Urinary bladder (tissue), 4 donors: ENCODE measurements at places on chromosomes 12 and 14. TPM values are rescaled to one million over a fixed set of nuclear protein-coding genes. Genes with fewer than 3 reads are reported as not detected.

DNA sequence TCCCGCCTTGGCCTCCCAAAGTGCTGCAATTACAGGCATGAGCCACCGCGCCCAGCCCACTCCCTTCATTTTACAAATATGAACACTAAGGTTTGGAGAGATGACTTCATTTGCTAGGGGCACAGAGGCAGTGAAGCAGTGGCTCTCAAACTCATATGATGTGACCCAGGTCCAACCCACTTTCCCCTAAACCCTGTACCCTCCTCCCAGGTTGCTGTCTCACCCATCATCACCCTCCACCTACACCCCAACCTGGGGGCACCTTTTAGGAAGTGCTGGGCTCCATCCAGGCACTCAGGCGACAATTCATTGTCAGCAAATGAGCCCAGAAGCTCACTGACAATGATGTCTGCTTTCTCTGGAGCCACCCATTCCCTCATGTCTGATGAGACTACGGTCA is 4.8 kb upstream of the RBM23 start:
- DNase-seq, result no peak

DNA sequence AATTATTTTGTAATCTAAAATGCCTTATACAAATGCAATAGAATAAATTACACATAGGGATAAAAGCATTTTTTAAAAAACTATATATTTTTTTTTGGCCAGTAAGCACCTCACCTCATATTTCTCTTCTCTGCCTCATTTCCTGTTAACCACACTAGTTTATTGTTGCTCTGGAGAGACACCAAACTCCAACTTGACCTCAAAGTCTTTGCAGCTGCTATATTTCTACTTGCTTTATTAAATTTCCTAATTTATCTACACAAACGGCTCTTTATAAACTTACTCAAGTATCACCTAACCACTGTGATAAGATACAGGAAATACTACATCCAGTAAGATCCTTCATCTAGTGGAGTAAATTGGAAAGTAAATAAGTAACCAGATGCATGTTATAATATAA is 622.3 kb downstream of the C12orf50 start:
- no peak for DNase-seq

DNA sequence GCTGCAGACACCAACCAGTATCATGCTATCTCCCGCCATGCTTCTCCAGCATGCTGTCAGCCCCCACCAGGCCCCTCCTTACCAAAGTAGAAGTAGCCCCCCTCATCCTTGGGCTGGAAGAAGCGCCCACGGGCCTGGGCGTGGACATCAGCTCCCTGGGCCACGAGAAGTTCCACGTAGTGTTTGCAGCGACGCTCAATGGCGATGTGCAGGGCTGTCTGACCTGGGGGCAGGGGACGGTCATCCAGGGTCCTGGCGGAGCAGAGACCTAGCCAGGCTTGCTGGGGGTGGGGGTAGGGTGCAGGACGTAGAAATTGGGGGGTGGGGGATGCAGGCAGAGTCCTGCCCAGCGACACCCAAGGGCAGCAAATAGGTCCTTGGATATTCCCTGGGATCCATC is 32.7 kb downstream of the TRPV4 start:
- no peak for DNase-seq

- DNase-seq, result peak; percentile 51
These were observed 115.0 kb downstream of the DACT1 start for GRCh38 chr14:58752771-58753201.

GRCh38 chr14:22505697-22506377 is 83.2 kb downstream of the DAD1 start:
- no peak for DNase-seq

GRCh38 chr12:107457362-107457935 is 228.2 kb upstream of the PWP1 start:
- no peak for DNase-seq

- DNase-seq, result no peak
These were observed 210.6 kb upstream of the DIO3 start for GRCh38 chr14:101350691-101351090.

DNA sequence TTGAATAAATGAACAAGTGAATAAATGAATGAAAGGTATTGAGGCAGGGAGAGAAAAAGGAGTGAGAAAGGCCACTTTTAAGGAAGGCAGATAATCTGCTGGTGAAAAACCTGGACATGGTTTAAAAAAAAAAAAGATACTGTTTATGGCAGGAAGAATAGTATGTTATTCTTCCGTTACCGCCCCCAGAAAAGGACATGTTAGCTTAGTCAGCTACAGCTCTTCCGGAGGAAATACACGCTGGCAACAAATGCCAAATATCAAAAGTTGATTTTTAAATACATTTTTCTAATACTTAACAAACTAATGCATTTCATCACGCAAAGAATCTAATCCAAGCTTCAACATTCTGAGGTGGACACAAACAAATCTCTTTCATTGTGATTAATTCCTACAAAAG is 43.2 kb downstream of the SLC5A8 start:
- DNase-seq, result no peak

DNA sequence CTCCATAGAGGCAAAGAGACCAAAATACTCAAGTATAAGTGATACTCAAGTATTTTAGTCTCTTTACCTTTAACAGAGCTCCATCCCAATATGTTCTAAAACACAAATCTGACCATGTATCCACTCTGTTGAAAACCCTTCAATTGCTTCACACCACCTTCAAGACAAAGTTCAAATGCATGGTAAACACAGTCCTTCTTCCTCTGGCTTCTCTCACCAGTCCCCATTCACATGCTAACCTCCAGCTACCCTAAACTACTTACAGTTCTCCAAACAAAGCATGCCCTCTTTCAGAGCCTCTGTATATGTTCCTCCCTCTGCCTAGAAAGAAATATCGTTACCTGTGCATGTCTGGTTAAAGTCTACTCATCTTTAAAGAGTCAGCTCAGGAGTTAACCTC is 100.2 kb downstream of the NUMB start:
- no peak for DNase-seq

DNA sequence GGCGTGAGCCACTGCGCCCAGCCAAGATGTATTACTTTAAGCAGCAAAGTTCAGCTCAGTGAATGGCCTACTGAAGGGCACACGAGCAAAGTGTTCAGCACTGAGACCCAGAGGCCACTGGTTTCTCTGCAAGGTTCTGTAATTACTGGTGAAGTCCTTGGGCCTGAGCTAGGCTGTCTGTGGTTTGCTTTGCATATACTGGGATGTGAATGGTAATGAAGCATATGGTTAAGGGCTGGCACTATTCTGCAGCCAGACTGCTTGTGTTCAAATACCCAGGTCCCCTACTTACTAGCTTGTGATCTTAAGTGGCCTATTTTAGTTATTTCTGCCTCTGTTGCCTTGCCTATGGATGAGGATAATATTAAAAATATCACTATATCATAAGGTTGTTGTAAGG is 72.0 kb downstream of the LLPH start:
- no peak for DNase-seq

- no peak for DNase-seq
These were observed 2.8 kb downstream of the ARHGEF40 start for GRCh38 chr14:21072781-21073339.

- no peak for DNase-seq
These were observed 3.0 kb downstream of the SETD1B start for GRCh38 chr12:121806546-121807423.

GRCh38 chr12:75480469-75480949 is at the start of gene GLIPR1:
TSS of gene GLIPR1 (plus strand) at chr12:75480755. CDS start at chr12:75480881, 126 bp downstream.
- peak; percentile 36 for DNase-seq

DNA sequence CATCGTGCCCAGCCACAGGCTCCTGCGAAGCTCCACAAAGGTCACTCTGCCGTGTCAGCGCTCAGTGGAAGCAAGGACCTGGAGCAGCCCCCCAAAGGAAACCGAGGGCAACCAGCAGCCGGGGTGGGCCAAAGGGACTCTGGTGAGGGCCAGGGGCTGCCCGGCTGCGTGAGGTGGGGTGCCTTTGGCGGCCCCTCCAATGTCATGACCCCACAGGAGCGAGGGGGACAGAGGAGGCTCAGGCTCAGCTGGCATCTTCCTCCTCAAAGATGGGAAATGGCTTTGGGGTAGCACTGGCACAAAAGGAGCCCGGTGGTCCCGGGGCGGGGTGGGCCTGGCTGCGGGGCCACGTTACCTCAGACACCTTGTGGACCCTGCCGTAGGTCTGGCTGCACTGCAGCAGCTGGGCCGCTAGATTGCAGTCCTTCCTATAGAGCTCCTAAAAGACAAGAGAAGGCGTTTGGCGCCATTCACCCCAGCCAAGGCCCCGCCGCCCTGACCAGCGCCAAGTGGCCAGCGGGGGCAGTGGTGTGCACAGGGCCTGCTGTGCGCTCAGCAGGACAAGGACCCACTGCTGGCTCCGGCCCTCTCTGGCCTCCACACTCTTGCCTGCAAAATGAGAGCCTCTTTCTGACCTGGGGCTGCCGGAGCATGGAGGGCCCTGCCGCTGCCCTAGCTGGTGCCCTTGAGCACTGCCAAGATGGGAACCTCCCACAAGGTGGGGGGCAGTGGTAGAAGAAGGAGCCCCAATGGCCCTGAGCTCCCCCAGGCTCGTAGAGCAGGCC is 46.9 kb downstream of the BEGAIN start:
- no peak for DNase-seq

DNA sequence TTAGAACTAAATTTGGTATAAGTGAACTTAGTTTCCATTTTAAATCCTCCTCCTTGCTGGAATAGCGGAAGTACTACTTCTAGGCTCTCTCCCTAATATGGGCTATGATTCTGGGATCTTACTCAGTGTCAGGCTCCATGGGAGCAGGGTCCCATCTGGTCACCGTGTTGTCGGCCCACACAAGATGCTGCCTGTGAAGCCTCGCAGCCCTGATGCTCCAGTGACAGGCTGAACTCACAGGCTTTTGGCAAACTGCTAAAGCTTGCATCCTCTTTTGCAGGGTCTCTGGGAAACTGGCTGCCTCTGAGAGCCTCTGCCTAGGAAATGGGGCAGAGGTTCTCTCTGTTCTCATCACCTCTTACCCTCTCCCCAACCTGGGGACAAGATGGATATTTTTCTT is 88.4 kb downstream of the RPAP3 start:
- no peak for DNase-seq

GRCh38 chr12:49541911-49542505 is 3.2 kb downstream of the KCNH3 start:
- DNase-seq, result no peak

GRCh38 chr12:53267306-53267998 is 647 bp upstream of the ESPL1 start:
- no peak for DNase-seq

GRCh38 chr12:116434155-116435011 is 124.8 kb upstream of the MAP1LC3B2 start:
- DNase-seq, result no peak

GRCh38 chr14:85295318-85295717 is 234.6 kb upstream of the FLRT2 start:
- DNase-seq, result no peak

DNA sequence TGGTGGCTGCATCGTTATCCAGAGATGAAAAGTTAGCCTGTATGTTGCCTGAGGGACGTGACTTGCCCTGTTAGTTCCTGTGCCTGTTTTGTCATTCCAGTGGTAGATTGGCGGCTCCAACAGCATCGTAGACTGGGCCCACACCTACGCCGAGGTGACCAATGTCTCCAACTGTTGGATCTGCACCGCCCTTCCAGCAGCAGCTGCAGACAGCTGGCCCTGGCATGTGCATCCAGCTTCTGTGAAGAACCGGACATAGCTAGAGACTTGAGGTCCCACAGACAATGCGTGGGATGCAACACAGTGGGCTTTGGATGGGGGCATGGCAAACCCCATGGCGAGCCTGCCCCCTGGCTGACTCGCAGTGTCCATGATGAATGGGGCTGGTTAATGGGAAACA is 93.0 kb upstream of the TMPO start:
- DNase-seq, result no peak

DNA sequence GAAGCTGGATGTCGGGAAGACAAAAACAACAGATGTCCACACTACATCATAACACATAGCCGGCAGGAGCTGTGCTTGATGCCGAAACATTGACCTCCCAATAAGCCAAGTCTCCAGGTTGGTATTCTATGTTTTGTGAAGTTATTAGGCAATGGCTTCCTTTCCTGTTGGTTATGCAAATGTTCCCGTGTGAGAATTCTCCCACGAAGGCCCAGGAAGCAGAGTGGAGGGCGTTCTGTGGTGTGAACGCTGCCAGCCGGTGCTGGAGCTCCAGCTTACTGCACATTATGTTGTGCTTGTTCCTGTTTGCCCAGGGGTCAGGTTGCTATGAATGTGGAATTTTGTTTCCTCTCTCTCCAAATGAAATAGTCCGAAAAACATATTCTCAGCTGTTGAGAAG is 156.4 kb upstream of the HMGA2 start:
- DNase-seq, result no peak

- no peak for DNase-seq
These were observed 151.0 kb upstream of the ATF7IP start for GRCh38 chr12:14214495-14214894.

GRCh38 chr14:68824517-68825347 is 31.9 kb upstream of the ZFP36L1 start:
- no peak for DNase-seq

- no peak for DNase-seq
These were observed 922.3 kb upstream of the LRFN5 start for GRCh38 chr14:40684328-40684727.

GRCh38 chr12:12032260-12032791 is 38.4 kb upstream of the BCL2L14 start:
- no peak for DNase-seq

- no peak for DNase-seq
These were observed 393.7 kb downstream of the SOX5 start for GRCh38 chr12:23555825-23556207.

DNA sequence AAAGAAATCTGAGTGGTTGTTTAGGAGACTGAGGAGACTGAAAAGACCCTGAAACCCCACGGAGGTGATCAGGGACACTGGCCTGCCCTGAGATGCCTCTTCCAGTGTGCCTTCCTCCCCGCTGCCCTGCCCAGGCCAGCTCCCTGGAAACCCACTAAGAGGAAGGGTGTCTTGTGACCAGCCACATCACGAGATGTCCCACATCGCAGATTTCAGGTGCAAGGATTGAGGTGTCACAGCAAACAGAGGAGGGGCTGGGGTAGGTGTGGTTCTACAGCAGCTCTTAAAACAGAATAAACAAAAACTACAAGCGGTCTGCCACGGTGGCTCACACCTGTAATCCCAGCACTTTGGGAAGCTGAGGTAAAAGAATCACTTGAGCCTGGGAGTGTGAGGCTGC is 184.3 kb upstream of the C14orf180 start:
- DNase-seq, result no peak

GRCh38 chr12:5988088-5988487 is 43.0 kb upstream of the ANO2 start:
- DNase-seq, result no peak

The PDZRN4 gene
- 11.5 TPM for total RNA-seq

The TAS2R13 gene
- 14.3 TPM for total RNA-seq

The SYNE3 gene
- total RNA-seq, result 14.6 TPM

The OR4N2 gene
- not detected for total RNA-seq

The BICDL1 gene
- total RNA-seq, result 2.4 TPM

The OR6J1 gene
- total RNA-seq, result not detected

The OR4K14 gene
- not detected for total RNA-seq

The NELL2 gene
- 28.1 TPM for total RNA-seq

The TPH2 gene
- total RNA-seq, result not detected

The NGB gene
- total RNA-seq, result not detected

The COX6A1 gene
- total RNA-seq, result 278 TPM

The KRT85 gene
- total RNA-seq, result not detected

The PLEKHG7 gene
- 0.37 TPM for total RNA-seq

The TNS2 gene
- total RNA-seq, result 57.9 TPM

The KCNC2 gene
- total RNA-seq, result 0.32 TPM

The TAS2R43 gene
- total RNA-seq, result 23.7 TPM

The POLE2 gene
- total RNA-seq, result 25.5 TPM

The RBMS2 gene
- total RNA-seq, result 27.5 TPM

The KRT78 gene
- total RNA-seq, result not detected

The DACT1 gene
- total RNA-seq, result 83.9 TPM
